Regular cardiac myocyte (primary cell): ENCODE measurements at places on chromosomes 7 and 10. TPM values are rescaled to one million over a fixed set of nuclear protein-coding genes. Genes with fewer than 3 reads are reported as not detected.

ASB10 gene
- not detected in 2 replicates for total RNA-seq

CTAGE4 gene
- total RNA-seq = 0.19 and 0.28 TPM in 2 replicates

BBIP1 gene
- total RNA-seq = 27.4 and 28.2 TPM in 2 replicates

SLC13A1 gene
- not detected in 2 replicates for total RNA-seq

SMKR1 gene
- total RNA-seq = not detected in 2 replicates

TCERG1L gene
- not detected in 2 replicates for total RNA-seq

PLXDC2 gene
- total RNA-seq = 1.2 and 7.0 TPM in 2 replicates

HOXA9 gene
- not detected in 2 replicates for total RNA-seq

SLC16A12 gene
- total RNA-seq = 0.56 and 0.96 TPM in 2 replicates

LRIT1 gene
- total RNA-seq = not detected in 2 replicates

UCN3 gene
- not detected in 2 replicates for total RNA-seq
